Neuronal stem cell (in vitro differentiated cells): ENCODE measurements at places on chromosomes 12 and 14.

DNA sequence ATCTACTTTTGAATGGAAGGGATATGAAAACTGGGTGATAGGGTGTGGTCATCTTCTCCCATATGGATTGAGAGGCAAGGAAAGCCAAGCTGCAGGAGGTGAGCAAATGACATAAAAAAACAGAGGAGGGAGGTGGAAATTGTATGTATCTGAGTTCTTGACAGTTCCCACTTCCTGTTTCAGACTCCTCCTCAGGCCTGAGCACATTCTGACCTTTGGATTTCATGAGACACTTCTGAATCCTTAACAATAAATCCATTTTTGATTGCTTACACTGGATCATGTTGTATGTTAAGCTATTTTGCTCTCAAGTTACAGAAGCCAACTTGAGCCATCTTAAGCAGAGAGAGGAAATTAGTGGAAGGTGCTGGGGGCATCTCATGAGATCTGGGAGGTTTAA is 11.6 kb upstream of the SRSF5 start:
- DNase-seq, result no peak

- DNase-seq, result no peak
Measured at GRCh38 chr12:55829967-55830600, 697 bp upstream of the DNAJC14 start.

DNA sequence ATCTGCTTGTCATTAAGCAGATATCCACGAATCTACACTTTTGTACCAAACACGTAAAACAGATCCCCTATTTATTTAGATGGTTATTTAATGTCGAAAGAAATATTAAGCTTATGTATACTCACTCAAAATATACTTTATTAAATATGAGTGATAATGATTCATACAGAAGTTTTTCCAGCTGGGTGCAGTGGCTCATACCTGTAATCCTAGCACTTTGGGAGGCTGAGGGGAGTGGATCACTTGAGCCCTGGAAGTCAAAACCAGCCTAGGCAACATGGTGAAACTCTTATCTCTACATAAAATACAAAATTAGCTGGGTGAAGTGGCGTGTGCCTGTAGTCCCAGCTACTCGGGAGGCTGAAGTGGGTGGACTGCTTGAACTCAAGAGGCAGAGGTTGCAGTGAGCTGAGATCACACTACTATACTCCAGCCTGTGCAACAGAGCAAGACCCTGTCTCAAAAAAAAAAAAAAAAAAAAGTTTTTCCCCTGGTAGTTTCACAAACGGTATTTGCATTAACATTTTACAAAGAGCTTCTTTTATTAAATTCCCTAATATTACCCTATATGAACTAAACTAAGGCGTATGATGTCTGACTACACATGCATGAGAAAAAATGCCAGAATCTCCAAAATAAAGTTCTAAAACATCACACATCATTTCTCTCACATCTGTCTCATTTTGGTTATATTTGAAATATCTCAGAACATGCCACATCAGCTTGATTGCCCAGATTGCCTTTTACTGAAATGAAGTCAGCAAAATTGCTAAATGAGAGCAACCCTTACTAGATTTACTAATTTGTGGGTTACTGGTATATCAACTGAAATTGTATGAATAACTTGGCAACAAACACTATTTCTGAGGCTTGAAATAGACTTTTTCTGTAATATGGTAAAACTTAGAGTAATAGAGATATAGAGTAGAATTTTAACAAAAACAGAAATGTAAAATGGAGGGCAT is 74.9 kb downstream of the PAWR start:
- DNase-seq, result no peak

DNA sequence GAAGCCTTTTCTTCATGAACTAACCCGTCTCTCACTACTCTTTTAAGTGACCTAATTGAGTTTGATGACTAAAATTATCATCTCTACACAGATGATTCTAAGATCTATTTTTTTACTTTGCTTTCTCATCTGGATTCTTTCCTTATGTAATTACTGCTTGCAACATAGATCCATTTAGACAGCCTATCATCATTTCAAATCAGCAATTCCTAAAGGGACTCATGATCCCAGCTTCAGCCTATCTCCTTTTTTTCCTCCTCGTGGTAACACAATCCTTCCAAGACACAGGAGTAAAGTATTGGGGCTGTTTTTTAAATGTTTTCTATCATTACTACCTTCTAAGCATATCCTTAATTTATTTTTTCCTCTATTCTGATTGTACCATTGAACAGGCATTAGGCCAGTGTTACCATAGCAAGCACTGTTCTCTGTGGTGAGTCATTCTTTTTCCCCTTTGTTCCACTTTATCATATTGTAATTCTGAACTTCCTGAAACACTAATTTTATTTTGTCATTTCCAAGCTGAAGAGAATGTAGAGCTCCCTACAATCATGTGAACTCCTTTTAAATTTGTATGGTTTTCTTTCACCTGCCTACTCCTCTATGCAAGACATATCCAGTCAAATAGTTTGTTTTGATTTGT is 190.4 kb upstream of the FAR2 start:
- no peak for DNase-seq
